ENCODE measurements at places on chromosomes 11 and 22. TPM values are rescaled to one million over a fixed set of nuclear protein-coding genes. Genes with fewer than 3 reads are reported as not detected.

Gene OR5AK2
- not detected for total RNA-seq

Gene BTBD18
- total RNA-seq = not detected

Gene SULT4A1
- total RNA-seq = not detected

Gene H19
- not detected for total RNA-seq

Gene NRXN2
- total RNA-seq = 0.55 TPM

Gene CD3G
- 170 TPM for total RNA-seq

Gene CELSR1
- total RNA-seq = 0.33 TPM

Gene GAL3ST1
- total RNA-seq = 0.13 TPM

Gene PANX2
- total RNA-seq = 1.8 TPM

Gene PATE2
- total RNA-seq = not detected

Gene TNNI2
- not detected for total RNA-seq

Gene SMIM38
- total RNA-seq = 1.8 TPM

Gene DEPDC7
- total RNA-seq = 1.8 TPM

Gene FGF4
- not detected for total RNA-seq

Gene ZNF280A
- not detected for total RNA-seq

Gene SYT13
- total RNA-seq = not detected

Gene C22orf42
- total RNA-seq = not detected

Gene APOC3
- not detected for total RNA-seq

Gene SCGB1A1
- total RNA-seq = not detected

Gene LRRN4CL
- total RNA-seq = 0.11 TPM

Gene OLFML1
- total RNA-seq = not detected

Gene ANO5
- total RNA-seq = 0.04 TPM

Gene NCR3LG1
- 6.0 TPM for total RNA-seq

Gene OR51E2
- not detected for total RNA-seq

Gene SLC35E4
- total RNA-seq = 8.4 TPM

Gene OR5AS1
- not detected for total RNA-seq

Gene OR6A2
- total RNA-seq = not detected

Gene OMP
- not detected for total RNA-seq

Gene MB
- total RNA-seq = 2.7 TPM

Gene OR5P2
- total RNA-seq = not detected

Gene SCN3B
- total RNA-seq = not detected

Gene IGLL5
- total RNA-seq = not detected
